Stimulated activated CD8-positive, alpha-beta memory T cell treated with anti-CD3 and anti-CD28 coated beads, Interleukin-4, amount 100 ng/mL, for 1 hour (primary cell): ENCODE measurements at places on chromosomes 16 and 17.

DNA sequence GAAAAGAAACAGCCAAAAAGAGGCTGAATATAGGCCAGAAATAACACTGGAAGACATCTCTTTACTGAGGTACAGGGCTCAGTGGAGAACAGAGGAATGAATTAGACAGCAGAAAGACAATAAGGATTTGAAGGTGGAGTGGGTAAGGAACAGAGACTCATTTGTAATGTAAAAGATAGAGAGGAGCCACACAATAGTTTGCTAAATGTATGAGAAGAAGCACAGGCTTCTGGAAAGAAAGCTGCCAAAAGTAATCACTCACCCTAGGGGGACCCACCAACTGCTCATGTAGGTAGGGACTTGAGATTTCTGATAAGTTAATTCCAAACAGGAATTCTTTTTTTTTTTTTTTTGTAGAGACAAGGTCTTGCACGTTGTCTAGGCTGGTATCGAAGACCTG, 186.8 kb downstream of the AATF start:
- no peak for DNase-seq

DNA sequence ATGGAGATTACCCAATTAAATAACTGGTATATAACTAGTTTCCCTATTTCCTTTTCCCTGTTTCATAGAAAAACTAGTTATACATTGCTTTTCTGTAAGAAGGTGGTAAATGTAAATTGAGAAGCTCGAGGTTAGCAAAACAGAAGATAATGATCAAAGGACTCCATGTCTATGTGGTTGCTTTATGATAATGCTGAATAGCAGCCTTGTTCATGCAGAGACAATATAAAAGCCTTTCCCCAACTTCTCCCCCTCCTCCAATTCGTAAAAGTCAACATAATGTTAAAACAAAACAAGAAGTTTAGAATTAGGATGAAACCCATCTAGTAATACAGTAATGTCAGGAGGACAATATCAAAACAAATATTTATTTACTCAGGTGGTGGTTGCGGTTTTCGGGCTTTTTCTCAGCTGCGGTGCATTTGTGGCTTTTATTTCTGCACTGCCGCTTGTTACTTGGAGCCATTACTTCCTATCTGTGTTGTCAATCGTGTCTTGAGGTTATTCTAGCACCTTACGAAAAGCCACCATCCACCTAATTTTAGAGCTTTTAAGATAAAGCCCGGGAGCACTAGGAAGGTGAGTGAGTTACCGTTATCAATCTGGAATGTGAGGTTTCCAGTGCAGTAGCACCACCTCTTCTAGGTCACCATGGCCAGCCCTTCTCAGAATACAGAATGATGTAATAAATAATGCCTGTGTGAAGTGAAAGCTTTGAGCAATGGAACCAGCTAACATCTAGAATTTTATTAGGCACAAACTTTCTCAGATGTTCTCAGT, 297.5 kb downstream of the CDH13 start:
- no peak for DNase-seq

DNA sequence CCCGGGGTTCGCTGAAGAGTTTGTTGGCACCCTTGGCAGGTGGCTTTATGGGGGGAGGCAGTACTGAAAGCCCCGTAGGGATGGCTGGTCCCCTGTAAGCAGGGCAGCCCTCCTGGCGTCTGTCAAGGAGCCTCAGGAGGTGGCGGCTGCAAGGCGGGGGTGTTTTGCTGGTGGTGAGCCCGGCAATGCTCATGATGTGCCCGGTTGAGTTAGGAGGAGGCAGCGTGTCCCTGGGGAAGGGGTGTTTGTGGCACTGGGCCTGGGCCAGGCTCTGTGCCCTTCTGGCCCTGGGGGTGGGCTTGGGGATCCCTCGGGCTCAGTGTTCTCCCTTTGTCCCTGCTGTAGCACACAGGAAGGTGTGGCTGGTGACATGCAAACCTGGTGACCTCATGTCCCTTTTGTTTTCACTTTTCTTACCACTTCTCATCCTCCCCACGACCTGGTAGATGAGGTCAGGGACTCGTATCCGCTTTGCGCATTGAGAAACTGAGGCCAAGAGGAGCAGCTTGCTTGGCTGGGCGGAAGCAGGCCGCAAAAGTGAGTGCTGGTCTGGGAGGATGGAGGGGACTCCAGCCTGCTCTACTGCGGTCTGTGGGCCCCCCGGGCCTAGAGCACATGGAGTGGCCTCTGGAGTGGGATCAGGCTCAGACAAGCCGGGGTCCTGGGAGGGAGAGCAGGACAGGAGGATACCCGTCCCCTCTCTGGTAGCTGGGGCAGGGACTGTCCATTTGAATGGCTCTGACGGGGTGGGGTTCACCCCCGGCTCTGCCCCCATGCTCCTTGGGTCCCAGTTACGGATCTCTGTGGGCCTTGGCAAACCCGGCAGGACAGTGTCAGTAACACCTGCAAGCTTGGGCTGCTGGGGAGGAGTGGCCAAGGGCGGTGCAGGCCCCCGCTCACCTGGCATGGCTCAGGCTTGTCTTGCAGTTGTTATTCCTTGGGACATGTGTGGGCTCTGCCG, 2.2 kb downstream of the SNN start:
- DNase-seq: no peak

GRCh38 chr16:28149011-28149888, 62.5 kb downstream of the XPO6 start:
- no peak for DNase-seq

- peak; percentile 4 for DNase-seq
Observed at GRCh38 chr16:22898874-22899348, 84.9 kb downstream of the HS3ST2 start.

- DNase-seq: no peak
Observed at GRCh38 chr17:73803964-73804435, 159.8 kb upstream of the SDK2 start.

GRCh38 chr16:74253161-74253938, 43.3 kb upstream of the PSMD7 start:
- DNase-seq: no peak

- no peak for DNase-seq
Observed at GRCh38 chr17:78414178-78415162, 36.0 kb downstream of the PGS1 start.

- DNase-seq: no peak
Observed at GRCh38 chr16:6019490-6019991, 921.9 kb upstream of the EEF2KMT start.

- no peak for DNase-seq
Observed at GRCh38 chr16:27387724-27388123, 14.2 kb upstream of the IL21R start.

DNA sequence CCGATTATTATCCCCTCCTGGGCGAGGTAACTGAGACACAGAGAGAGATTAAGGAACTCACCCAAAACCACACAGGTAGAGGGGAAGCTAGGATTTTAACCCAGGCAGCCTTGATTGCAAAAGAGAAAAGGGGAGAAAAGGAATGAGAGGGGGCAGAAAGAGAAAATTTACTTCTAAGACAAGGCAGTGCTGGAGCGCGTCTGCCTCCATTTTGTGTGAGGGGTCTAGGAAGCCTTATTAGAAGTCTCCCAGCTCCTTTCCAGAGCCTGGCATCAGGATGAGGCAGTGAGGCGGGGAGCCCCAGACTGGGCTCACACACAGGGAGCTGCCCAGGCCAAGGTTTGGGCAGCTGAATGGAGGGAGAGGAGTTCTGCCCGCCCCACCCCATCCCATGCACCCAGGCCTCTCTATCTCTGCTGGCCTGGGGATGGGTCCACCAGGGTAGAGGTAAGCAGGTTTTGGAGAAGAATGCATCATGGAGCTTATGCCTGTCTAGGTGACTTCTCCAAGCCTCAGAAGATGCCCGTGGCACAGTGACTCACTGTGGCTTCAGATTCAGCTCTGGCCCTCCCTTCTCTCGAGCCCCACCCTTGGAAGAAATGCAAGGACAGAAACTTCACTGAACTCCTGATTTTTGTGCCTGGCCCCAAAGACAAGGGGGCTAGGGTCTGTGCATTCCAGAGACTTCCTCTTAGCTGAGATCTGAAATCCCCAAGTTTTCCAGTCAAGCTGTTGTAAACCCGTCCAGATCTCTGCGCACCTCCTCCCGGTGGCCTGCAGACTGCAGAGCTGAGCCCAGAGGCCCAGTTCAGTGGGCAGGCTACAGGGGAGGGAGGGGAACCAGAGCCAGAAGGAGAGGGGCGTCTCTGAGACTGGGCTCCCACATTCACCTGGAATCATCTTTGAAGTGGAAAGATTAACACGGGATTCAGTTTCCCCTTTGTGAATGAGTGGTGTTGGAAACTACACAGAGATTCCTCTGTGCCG, 95.1 kb upstream of the CDH5 start:
- no peak for DNase-seq

- DNase-seq: no peak
Observed at GRCh38 chr16:87441886-87442580, 49.9 kb downstream of the MAP1LC3B start.

- peak; percentile 35 for DNase-seq
Observed at GRCh38 chr17:50909765-50910605, 43.8 kb upstream of the TOB1 start.

DNA sequence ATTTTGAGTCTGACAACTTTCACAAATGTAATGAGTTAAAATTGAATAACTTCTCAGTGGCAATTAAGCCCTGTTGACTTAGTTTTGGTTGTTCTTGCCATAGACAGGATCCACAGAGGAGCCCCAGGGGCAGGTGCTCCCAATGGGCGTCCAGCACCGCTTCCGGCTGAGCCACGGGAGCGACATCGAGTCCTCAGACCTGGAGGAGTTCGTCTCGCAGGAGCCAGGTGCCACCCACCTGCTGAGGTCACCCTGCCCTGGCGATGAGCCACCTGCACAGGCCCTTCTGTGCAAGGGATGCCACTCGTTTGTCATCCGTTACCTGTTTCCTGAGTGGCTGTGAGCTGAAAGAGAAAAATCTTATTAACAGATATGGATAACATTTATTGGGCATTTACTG, 10.7 kb downstream of the CCDC40 start:
- no peak for DNase-seq

DNA sequence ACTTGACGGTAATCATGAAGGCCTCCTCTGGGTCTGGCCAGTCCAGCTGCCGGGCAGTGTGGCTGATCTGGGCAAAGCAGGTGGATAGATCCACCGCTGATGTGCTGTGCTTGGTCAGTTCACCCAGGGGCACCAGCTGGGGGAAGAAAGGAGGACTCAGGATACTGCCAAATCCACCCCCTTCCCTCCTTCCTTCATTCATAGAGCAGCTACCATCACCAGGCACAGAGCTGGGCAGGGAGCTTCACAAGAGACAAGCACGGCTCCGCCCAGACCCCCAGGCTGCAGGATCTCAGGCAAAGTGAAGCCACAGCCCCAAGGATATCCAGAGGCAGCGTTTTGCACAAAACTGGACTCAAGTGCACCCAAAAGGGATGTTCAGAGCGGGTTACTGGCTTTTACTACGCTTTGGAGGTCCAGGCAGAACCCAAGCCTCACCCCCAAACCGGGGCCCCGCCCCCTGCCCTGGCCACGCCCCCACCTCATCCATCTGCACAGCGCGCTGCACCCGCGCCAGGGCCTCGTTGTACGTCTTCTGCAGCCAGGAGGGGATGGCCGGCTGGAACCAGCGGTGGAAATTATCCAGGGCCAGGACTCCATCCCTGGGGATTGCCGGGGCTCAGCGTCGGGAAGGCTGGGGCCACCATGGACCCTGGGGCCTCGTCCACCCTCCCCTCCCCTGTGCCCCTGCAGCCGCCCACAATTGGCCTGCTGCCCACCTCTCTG, 9.1 kb downstream of the UNC13D start:
- DNase-seq: no peak

GRCh38 chr16:85555719-85556455, 57.2 kb upstream of the GSE1 start:
- DNase-seq: no peak

- DNase-seq: no peak
Observed at GRCh38 chr16:9370061-9370491, 278.6 kb downstream of the HAPSTR1 start.

DNA sequence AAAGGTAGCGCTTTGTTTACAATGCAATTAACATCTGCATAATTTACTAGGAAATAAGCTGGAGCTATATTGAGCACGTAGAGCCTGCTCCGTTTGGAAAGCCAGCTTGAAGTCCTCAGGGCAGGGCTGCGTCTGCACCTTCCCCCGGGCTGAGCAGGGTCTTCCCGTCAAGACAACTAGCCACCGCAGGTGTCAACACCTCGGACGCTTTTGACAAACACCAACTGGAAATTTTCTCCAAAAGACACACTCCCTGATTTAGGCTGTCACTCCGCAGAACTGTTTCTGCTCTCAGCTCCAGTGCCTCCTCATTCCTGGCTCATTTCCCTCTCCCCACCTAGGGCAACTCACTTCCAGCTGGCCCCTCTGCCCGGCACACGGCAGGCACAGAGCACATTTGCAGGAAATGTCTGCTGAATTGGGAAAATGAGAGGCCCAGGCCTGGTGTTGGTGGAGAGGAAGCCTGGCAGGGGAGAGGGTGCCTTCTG, 170.3 kb downstream of the MAF start:
- DNase-seq: no peak

- no peak for DNase-seq
Observed at GRCh38 chr16:73166441-73166851, 118.5 kb upstream of the ZFHX3 start.

- DNase-seq: no peak
Observed at GRCh38 chr17:64015447-64015846, 5.0 kb downstream of the ICAM2 start.

DNA sequence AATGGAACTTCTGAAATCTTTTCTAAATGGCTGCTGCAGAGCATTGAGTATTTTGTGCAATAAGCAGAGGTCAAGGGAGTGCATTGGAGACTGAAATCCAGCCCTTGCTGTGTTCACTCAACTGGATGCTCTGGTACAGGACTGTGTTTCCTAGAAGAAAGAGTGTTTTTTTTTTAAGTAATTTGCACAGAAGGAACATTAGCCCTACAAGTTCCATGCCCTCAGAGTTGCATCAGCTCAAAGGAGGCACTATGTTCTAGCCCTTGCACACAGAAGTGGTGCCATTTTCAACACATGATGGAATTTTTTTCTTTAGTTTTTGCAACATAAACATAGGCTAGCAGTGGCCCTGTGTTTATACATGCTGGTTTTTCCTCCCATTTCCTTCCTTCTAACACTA, 144.1 kb upstream of the HLF start:
- no peak for DNase-seq

DNA sequence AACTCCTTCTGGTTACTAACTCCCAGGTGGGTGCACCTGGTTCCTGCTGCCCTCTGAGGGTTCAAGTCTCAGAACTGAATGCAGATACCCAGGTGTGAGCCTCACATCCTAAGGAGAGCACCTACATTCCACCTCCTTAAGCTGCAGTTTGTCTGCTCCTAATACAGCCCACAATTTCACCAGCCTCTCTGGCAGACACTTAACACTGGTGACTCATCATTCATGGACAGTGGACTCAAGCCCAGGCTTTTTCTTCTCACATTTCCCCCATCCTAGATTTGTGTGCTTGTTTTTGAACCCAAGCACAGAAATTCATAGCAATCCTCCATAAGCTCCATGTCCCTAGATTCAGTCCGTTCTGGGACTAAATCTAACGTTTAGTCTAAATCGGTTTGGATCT, 7.0 kb upstream of the MAF start:
- DNase-seq: no peak
